ENCODE measurements at places on chromosomes 2 and 18. TPM values are rescaled to one million over a fixed set of nuclear protein-coding genes. Genes with fewer than 3 reads are reported as not detected.
A peak's percentile ranks its signal among the peaks of the same experiment; 100 is the strongest.

DNA sequence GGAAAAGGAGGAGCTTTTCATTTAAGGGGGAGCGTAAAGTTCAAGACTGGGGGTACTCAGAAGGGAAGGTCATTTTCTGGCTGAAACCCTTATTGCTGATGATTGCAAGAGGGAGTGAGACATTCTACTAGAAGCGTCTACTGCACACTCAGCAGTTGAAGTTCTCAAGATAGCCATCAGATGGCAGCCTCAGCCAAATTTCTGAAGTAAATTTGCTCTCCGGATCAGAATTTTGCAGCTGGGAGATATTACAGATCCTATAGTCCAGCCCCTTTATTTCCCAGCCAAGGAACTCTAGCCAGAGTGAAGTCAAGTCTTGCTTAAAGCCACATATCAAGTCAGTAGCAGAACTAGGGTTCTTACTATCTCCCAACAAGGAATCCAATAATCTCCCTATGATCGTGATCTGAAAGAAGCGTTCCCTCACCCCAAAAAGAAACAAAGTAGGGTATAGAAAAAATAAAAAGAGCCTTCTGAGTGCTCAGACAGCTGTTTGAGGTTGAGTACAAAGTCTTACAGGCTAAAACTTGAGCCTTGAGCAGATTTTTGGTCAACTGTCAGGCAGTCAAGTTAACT is 24.0 kb downstream of the RAX start:
- no peak for DNase-seq

DNA sequence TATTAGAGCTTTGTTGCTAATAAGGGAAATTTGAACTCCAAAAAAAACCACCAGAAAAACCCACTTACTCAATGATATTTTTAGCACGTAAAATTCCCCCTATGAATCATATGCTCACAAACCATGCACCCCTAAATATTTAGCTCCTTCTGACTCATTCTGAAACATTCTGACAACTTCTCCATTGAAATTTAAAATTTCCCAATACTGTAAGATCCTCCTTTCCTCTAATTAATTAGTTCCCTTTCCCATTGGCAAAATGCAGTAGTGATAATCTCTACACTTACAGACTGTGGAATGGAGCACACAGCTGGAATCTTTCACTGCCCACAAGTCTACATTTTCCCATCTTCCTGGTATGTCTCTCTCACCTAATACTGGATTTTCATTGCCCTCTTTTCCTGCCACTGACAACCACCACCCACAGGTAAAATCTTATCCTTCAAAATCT is 215.8 kb upstream of the ACVR2A start:
- DNase-seq = no peak

CCDC150 gene
- total RNA-seq = 2.1 TPM

- DNase-seq = no peak
Observed at GRCh38 chr2:2114707-2115245, 216.3 kb downstream of the MYT1L start.

CENPA gene
- 10.1 TPM for total RNA-seq

PRSS56 gene
- not detected for total RNA-seq

- no peak for DNase-seq
Observed at GRCh38 chr2:19235308-19235707, 123.1 kb downstream of the OSR1 start.

DNA sequence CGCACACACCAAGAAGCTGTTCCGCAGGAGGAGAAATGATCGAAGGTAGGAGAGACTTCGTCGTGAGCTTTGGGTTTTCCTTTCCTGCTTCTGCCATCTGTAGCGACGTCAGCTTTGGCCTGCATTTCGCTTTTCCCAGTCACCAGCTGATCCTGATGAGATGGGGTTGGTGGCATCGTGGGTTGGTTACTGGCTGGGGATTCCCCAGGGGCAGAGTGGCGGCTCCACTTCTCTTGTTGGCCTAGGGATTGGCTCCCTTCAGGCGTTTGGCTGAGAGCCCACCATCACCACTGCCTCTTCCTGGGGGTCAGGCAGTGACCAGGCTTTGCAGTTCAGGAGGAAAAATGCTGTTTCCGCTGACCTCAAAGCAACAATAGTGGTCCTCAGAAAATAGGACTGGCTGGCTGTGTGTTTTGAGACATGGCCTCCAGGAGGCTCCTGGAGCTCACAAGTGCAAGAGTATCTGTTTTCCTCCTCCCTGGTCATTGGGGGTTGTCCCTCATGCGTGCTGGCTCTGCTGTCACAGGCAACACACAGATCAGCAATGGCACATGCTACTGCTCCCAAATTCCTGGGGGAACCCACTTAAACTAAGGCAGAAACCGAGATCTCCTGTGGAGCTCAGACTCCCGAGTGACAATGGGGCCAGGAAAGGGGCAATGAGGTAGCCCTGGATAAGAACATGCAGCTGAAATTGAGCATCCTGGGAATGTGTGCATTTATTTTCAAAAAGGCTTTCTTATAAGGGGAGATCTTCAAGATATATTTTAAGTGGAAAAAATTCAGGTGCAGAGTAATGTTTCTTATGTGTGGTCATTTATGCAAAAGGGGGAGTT is 173.0 kb downstream of the CTIF start:
- no peak for DNase-seq

TGFA gene
- total RNA-seq = 24.7 TPM

GRCh38 chr2:186848873-186849578 is at the start of gene ZSWIM2:
TSS of gene ZSWIM2 (minus strand) at chr2:186849170. CDS start at chr2:186849130, 40 bp downstream.
- DNase-seq = peak; percentile 61

GRCh38 chr2:179985163-179985820 is 21.8 kb downstream of the CWC22 start:
- DNase-seq = no peak

DNA sequence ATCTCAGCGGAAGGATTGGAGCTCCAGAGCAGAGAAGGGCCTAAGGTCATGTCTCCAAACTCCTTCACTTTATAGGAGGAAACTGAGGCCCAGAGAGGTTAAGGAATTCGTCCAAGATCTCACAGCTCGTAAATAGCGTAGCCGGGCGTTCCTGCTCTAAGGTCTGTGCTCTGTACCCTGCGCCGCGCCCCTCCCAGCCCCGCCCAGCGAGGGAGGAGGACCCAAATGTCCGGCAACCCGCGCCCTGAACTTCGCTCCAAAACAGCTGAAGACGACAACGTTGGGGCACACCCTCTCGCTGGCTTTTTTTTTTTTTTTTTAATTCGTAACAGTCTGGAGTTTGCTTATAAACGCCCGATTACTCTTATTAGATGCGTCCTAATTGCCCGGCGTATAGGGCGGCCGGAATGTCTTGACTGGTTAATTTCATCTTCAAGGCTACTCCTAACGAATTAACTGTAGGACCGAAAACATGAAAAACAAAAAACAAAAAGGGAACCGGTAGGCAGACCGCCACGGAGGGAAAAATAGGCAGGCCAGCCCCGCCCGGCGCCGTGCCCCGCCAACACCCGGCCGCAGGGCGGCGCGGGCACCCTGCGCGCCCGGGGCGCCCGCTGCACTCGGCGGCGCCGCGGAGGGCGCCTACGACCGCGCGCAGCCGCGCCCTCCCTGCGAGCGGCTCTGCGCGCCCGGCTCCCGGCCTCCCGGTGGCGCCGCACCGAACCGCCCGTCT is 928 bp upstream of the FOSL2 start:
- DNase-seq = peak; percentile 97

DNA sequence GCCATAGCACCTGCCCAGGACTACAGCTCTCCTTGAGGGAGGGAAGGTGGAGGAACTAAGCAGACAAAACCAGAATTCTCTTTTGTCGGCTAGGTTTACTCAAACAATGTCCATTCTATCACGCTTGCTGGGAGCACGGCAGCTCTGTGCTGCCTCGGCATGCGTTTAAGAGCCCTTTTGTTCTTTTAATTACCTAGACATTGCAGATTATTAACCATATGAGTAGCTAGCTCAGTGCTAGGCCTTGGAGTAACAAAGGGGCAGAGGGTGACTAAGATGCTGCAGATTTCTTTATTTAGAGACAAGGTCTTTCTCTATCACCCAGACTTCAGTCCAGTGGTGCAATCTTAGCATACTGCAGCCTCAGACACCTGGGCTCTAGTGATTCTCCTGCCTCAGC is 11.1 kb downstream of the MSGN1 start:
- DNase-seq = no peak

FOXD4L1 gene
- 0.17 TPM for total RNA-seq

DNA sequence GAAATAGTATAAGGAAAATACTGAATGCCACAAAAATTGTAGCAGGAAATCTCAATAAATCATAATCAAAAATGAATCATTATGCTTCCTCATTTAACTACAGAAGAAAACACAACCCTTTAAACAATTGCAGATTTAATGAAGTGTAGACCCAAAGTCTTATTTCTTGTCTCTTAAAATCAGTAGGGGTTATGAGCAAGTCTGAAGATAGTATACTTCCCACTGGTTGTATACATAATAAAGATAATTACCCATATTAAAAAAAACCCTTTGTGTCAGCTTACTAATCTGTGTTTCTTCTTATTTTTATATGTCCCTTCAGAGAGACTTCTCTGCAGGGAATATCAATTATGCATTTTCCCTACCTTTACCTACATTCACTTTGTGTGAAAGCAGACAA is 504.7 kb downstream of the ERBB4 start:
- DNase-seq = no peak

DNA sequence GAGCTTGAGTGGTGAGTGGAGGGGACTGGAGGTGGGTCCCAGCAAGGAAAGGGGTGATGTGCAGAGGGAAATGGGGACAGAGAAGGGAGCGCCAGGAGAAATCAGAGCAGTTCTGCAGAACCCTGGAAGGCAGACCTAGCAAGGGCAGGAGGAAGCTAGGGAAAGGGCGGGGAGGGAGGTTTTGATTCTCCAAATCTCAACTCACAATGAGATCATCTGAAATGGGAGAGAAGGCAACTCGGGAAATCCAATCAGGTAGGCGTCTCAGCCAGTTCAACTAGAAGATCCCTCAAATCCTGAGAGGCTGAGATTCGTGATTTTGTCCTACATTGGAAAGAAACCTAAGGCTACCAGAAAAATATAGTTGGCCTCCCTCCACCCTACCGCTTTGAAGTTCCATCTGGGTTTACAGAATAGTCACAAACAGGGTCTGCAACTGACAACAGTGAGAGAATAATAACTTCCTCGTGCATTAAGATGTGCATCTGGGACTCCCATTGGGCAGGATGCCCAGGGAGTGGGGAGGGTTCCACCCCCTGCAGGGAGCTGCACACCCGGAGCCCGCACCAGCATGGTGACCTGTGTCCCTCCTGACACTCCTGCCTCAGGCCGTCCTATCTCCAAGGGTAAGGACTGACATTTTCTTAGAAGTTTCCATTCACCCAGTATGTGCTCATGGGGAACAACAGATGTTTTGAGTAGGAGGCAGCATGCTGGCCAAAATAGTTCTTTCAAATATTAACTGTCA is 113.3 kb upstream of the ODC1 start:
- no peak for DNase-seq

- no peak for DNase-seq
Observed at GRCh38 chr18:11883153-11883552, 25.0 kb downstream of the MPPE1 start.

DNA sequence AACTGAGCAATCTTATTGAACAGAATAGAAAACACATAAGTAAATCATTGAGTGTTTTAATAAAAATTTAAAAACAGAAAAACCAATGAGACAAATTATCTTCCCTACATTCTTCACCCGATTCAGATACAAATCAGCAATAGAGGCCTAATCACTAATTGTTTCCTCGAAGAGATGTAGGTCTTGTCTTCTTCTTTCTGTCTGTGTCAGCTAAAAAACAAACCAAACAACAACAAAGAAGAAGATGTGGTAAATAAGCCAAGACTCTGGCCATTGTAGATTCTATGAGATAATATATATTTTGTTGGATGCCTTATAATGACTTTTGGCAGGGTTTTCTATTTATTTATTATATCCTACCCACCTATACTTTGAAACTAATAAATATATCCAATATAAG is 200.9 kb upstream of the FSIP2 start:
- no peak for DNase-seq

GRCh38 chr2:170586571-170587095 is 128.5 kb upstream of the SP5 start:
- DNase-seq = no peak

HOXD10 gene
- total RNA-seq = 3.0 TPM

- DNase-seq = no peak
Observed at GRCh38 chr2:80070587-80070986, 234.0 kb downstream of the LRRTM1 start.

COLEC11 gene
- 1.6 TPM for total RNA-seq

GRCh38 chr2:20451341-20451740 is 4.5 kb downstream of the RHOB start:
- no peak for DNase-seq

CCT4 gene
- 104 TPM for total RNA-seq

SLC16A14 gene
- 12.5 TPM for total RNA-seq

DNA sequence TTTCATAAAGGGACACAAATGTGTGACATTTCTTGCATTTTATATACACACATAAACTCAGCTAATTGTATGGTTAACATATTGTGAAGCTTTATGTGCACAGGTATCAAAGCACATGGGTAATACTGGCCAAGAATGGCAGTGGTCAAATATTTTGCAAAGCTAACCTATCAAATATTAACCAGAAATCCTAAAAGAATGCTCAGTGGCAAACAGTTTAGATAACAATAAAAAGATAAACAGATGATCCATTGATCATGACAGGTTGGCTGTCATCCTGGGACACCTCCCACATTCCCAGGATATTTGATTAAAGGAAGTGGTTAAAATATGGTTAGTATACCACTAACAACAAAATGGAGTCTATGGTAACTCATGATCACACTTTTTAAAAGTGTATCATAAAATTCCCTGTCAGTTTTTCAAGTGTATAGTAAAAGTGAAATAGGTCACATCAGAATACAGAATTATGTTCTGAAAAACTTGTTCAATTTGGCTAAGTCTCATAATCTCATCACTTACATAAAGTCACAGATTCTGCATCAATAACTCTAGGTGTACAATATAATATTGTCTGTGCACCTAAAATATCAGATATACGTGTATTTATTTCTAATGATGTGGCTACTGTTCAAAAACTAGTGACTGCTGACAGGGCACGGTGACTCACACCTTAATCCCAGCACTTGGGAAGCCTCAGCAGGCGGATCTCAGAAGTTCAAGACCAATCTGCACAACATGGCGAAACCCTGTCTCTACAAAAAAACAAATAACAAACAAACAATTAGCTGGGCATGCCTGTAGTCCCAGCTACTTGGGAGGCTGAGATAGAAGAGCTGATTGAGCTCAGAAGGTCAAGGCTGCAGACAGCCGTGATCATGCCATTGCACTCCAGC is 48.9 kb downstream of the CDH2 start:
- DNase-seq = no peak

- DNase-seq = no peak
Observed at GRCh38 chr2:170425281-170425751, 247.4 kb downstream of the MYO3B start.

DNA sequence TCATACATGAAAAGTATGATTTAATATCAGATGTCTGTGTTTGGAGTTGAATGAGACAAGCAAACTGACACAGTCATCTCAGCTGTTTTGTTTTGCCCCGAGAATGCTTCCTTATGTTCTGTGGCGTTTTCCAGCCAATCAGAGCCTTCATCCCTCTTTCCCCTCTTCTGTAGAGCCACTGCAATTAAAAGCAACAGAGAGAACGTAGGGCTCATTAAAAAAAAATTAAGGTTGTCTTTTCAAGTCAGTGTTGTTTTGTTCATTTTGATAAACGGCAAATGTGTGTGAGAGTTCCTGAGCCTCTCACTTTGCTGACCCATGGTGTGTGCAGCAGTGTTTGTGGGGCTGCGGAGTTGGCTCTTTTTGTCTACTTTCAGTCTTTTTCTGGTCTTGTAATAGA is 216.0 kb downstream of the FHOD3 start:
- no peak for DNase-seq

G6PC2 gene
- not detected for total RNA-seq
